ENCODE measurements at places on chromosomes 12 and 14. TPM values are rescaled to one million over a fixed set of nuclear protein-coding genes. Genes with fewer than 3 reads are reported as not detected.
A peak's percentile ranks its signal among the peaks of the same experiment; 100 is the strongest.

ITGA5 gene
- 622 TPM for total RNA-seq

NOPCHAP1 gene
- 3.9 TPM for total RNA-seq

TULP3 gene
- 32.1 TPM for total RNA-seq

TSHR gene
- total RNA-seq = not detected

SPSB2 gene
- total RNA-seq = 4.6 TPM

- no peaks in the 10 kb centered on the region for H3K36me3 ChIP-seq
- H3K4me1 ChIP-seq = peaks cover 21% of the 10 kb centered on the region
- H3K27me3 ChIP-seq = no peaks in the 10 kb centered on the region
- DNase-seq = peak; percentile 6
Observed at GRCh38 chr12:52239767-52240166, 6.7 kb downstream of the KRT7 start.

DNA sequence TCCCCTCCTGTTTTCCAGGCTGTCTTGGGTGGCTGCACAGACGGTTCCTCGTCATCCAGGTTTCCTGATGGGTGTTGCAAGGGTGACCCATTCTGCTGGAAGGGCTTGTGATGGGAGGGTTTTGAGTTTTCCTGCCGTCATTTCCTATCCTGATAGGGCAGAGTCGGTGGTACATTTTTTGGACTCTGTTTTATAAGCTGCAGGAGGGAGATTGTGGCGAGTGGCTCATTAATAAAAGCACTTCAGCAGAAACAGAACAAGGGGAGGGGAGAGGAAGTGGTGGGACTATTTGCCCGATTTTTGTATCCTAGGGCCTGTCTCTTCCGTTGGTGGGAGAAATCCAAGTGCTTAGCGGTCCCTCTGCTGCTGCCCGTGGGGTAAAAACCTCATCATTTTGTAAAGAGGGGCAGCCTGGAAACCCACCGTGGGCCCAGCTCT is 40.0 kb downstream of the TSPAN9 start:
- DNase-seq = no peak
- no peak overlapping the region for H3K4me3 ChIP-seq
- H3K27me3 ChIP-seq = no peaks in the 10 kb centered on the region
- no peak overlapping the region for H3K27ac ChIP-seq
- no peaks in the 10 kb centered on the region for H3K36me3 ChIP-seq
- peaks cover 12% of the 10 kb centered on the region for H3K4me1 ChIP-seq

DNA sequence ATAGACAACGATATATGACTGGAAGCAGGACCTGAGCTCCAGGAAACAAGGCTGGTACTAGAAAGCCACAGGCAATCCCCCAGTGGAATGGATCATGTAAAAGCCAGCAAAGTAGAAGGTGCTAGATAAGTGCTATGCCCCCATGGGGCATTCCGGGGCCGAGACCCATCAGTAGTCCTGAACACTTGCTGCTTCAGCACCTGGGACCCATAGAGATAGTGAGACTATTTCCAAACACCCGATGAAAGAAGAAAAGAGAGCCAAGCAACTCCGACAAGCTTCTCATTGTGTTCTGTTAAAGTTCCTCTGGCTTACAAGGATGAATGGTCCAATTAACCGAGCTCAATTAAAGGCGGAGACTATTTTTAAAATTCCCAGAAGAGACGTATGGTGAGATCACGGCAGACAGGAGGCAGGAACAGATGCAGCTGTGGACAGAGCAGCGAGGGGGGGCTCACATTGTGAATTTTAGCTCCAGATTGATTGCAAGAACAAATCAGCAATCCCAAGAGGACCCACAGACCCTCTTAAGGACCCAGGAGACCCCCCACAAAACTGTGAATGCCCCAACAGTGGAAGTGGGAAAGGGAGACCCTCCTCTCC is 142.5 kb upstream of the OVCH1 start:
- no peaks in the 10 kb centered on the region for H3K27me3 ChIP-seq
- H3K4me3 ChIP-seq = no peak overlapping the region
- no peaks in the 10 kb centered on the region for H3K36me3 ChIP-seq
- no peak for DNase-seq
- peak overlapping the region; percentile 47 for H3K27ac ChIP-seq

DNA sequence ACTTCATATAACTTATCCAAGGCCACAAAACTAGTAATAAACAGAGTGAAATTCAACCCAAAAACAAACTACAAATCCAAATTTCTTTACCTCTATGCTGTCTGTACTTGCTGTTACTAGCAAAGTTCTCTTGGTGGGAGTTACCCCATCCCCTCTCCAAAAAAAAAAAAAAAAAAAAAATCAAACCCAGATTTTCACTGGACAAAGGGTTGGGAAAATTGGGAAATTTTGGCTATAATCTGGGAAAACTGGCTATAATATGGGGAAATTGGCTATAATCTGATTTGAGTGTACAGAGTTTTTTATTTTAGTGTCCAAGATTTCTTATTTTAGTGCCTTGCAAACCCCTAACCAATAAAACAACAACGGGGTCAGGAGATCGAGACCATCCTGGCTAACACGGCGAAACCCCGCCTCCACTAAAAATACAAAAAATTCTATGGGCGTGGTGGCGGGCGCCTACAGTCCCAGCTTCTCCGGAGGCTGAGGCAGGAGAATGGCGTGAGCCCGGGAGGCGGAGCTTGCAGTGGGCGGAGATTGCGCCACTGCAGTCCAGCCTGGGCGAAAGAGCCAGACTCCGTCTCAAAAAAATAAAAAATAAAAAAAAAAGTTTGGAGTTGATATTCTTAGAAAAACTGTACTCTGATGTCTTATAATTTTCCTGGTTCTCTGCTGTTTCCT is 148.4 kb downstream of the CHST11 start:
- peak overlapping the region; percentile 67 for H3K27ac ChIP-seq
- H3K4me3 ChIP-seq = no peak overlapping the region
- no peaks in the 10 kb centered on the region for H3K36me3 ChIP-seq
- H3K27me3 ChIP-seq = no peaks in the 10 kb centered on the region
- H3K4me1 ChIP-seq = peaks cover 2% of the 10 kb centered on the region
- no peak for DNase-seq

GRCh38 chr14:103908580-103908979 is 19.7 kb upstream of the TDRD9 start:
- DNase-seq = no peak
- H3K27ac ChIP-seq = no peak overlapping the region

DNA sequence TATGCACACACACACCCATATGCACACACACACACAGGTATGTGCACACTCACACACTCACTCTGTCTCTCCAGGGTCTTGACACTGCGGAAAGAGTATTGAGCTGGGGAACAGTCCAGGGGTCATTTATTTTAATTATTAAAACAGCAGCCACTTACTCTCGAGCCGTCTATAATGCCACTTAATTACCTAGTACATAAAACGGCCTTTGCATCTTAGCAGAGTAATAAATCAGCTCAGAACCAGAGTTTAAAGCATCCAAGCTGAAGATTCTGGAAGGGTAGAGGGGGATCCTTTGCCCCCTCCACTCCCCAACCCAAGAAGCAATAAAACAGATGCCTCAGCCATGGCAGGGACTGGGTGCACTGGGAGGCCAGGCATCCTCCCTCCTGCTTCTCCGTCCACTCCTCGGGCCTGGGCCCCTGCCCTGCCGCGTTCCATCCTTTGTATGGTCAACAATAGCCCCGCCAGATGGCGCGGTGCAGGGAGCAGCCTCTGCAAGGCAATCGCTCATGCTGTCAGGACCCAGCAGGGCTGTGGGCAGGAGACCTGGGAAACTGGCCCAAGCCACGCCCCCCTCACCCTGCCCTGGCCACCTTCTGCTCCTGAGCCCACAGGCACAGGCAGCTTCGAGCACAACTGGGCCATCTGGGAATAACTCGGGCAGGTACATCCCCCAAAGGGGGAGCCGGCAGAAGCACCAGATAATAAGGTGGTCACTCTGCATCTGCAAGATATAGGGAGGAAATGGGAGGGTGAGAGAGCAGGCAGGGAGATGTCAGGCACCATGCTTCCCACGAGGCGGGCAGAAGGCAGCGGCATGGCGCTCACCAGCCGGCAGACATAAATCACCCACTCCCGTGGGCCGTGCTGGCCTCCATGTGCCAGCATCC is 40.9 kb downstream of the CCDC85C start:
- peak overlapping the region; percentile 86 for H3K27ac ChIP-seq
- peak; percentile 96 for DNase-seq
- no peaks in the 10 kb centered on the region for H3K36me3 ChIP-seq

DNA sequence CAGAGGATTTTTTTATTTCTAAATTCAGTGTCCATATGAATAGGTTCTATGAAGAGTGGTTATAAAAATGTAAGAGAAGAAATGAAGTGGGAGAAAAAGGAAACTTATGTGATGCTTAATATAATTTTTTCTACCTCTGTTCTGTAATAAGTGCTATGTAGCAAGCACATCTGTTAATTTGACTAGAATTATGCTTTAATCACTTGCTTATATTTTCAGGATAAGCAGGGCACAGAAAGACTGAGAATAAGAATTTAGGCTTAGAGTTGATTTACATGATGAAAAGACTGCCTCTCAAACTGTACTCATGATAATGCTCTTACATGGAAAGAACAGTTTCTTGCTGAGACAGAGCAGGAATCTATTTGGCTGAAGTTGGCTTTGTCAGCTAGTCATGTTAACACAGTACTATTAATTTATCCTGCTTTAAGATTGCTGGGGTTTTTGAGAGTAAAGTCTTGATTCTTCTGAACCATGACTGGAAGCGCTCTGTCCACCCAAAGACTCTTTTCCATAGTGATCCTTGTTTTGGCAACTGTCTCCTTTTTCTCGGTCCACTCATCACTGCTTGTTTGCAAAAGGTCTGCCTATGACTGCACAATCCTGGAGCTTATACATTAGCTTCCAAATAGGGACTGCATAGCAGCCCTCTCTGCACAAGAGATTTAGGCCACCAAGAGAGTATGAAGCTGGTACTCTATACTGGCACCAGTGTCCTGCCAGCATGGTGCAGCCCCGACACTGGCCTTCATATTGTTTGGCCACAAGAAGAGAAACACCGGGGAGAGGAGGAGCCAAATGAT is 98.8 kb downstream of the AKAP6 start:
- no peaks in the 10 kb centered on the region for H3K36me3 ChIP-seq
- DNase-seq = no peak
- H3K27ac ChIP-seq = peak overlapping the region; percentile 83
- no peaks in the 10 kb centered on the region for H3K27me3 ChIP-seq

DNA sequence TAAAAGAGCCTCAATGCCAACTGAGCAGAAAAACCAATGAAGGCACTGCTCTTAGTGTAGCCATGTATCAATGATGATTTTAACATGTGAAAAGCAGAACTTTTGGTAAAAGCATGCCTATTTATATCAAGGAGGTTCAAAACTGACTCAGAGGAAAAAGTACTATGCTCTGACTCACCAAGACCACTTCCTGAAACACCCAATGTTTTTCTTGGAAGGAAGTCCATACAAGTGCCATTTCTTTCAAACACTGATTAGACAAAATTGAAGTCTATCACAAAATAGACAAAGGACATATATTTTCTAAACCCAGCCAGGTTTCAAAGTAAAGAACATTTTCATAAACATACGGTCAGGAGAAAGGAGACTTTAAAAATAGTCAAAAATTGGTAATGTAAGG is 88.6 kb downstream of the EPS8 start:
- DNase-seq = no peak
- H3K4me3 ChIP-seq = no peak overlapping the region
- no peaks in the 10 kb centered on the region for H3K36me3 ChIP-seq
- H3K4me1 ChIP-seq = peaks cover 51% of the 10 kb centered on the region
- peak overlapping the region; percentile 73 for H3K27ac ChIP-seq

GRCh38 chr14:70776197-70776596 is 33.1 kb downstream of the MAP3K9 start:
- DNase-seq = no peak
- H3K27ac ChIP-seq = no peak overlapping the region
- no peak overlapping the region for H3K4me3 ChIP-seq
- H3K36me3 ChIP-seq = no peaks in the 10 kb centered on the region
- no peaks in the 10 kb centered on the region for H3K4me1 ChIP-seq
- no peaks in the 10 kb centered on the region for H3K27me3 ChIP-seq

- no peak overlapping the region for H3K4me3 ChIP-seq
- peaks cover 5% of the 10 kb centered on the region for H3K4me1 ChIP-seq
- H3K36me3 ChIP-seq = no peaks in the 10 kb centered on the region
- H3K27ac ChIP-seq = no peak overlapping the region
Observed at GRCh38 chr12:542395-543113, 82.8 kb downstream of the B4GALNT3 start.

Data from sigmoid colon (tissue), 7 donors.